ENCODE measurements at places on chromosomes 5 and 9.
A peak's percentile ranks its signal among the peaks of the same experiment; 100 is the strongest.

DNA sequence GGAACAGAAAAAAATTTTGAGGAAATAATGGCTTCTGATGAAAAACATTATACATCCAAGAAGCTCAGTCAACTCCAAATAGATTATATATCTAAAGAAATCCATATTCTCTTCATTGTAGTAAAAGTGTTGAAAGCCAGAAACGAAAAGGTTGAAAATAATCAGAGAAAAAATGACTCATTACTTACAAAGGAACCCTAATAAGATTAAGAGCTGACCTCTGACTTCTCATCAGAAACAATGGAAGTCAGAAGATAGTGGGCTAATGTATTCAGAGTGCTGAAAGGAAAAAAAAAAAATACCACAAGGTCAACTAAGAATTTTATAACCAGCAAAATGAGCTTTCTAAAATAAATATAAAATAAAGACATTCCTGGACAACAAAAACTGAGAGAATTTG is 60.0 kb downstream of the HSD17B4 start:
- no peak for DNase-seq

- no peak for DNase-seq
These were observed 2.3 kb upstream of the MAN1B1 start for GRCh38 chr9:137084526-137084925.

GRCh38 chr5:29924107-29924506 is 1269.4 kb upstream of the CDH6 start:
- DNase-seq, result no peak

DNA sequence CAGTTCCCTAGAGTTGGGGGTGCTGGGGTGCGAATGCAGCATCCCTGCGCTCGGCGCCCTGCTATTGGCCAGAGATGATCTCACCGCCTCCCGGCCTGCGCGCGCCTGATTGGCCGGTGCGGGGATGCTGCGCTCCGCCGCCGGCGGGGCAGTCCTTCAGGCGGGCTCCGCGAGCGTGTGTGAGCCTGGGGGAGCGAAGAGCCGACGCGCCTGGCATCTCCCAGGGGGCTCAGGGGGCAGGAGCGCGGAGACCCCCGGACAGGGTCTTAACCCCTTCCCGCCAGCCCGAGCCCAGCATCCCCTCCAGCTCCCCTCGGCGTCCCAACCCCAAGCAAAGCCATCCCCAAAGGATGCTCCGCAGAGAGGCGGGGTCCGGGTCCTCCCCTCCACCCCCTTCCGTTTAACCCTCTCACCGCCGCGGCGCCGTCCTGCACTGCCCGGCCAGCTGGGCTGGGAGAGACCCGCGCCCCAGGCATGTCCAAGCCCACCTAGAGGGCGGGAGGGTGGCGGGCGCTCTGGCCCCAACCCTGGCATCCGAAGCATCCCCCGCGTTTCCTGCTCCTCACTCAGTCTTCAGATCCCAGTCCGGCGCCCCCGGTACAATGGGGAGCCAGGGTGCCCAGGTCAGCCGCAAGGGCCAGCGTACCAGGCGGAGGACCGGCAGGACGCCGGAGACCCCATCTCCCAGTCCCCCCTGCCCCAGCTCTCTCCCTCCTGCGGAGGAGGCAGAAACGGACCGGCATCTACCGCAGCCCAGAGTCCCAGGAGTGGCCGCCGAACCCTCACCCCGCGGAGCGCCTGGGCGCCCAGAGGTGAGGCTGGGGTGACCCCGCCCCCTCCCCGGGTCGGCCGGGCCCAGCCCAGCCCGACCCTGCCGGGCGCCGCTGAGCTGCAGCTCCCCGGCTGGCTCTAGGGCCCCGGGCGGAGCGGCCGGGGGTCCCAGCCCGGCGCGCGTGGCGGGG is 19.3 kb upstream of the TOR2A start:
- DNase-seq, result peak; percentile 81

GRCh38 chr5:56161439-56161823 is 71.7 kb downstream of the ANKRD55 start:
- DNase-seq, result no peak

- DNase-seq, result no peak
These were observed 1.1 kb upstream of the BRD3 start for GRCh38 chr9:134068744-134069479.

DNA sequence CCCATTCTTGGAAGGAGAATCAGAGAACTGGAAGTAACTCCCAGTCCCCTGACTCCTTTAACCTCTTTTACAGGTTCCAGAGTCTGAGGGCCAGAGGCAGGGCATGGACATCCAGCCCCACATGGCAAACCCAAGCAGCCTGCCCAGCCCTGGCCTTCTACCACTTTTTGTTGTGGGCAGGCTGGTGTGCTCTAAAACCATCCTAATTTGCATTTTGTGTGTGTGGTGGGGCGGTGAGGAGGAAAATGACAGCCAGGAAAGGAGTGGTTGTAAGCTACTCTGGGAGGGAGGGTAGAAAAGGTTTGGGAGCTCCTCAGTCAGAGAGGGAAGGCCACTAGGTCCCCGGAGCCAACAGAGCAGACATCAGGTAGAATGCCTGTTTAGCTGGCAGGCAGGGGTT is 90.6 kb downstream of the PSD2 start:
- no peak for DNase-seq

- no peak for DNase-seq
These were observed 91.8 kb downstream of the GLIS3 start for GRCh38 chr9:4207881-4208615.

DNA sequence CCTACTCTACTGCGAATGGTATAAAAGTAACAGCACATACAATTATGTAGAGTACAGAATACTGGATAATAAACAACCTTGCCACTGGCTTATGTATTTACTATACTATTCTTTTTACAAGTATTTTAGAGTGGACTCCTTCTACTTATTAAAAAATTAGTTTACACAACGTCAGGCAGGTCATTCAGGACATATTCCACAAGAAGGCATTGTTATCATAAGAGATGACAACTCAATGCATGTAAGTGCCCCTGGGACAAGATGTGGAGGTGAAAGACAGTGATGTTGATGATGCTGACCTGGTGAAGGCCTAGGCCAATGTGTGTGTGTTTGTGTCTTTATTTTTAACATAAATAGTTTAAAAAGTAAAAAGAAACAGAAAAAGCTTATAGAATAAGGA is 421.7 kb downstream of the CDH12 start:
- DNase-seq, result no peak

GRCh38 chr5:107538331-107538730 is 132.4 kb downstream of the EFNA5 start:
- DNase-seq, result no peak

DNA sequence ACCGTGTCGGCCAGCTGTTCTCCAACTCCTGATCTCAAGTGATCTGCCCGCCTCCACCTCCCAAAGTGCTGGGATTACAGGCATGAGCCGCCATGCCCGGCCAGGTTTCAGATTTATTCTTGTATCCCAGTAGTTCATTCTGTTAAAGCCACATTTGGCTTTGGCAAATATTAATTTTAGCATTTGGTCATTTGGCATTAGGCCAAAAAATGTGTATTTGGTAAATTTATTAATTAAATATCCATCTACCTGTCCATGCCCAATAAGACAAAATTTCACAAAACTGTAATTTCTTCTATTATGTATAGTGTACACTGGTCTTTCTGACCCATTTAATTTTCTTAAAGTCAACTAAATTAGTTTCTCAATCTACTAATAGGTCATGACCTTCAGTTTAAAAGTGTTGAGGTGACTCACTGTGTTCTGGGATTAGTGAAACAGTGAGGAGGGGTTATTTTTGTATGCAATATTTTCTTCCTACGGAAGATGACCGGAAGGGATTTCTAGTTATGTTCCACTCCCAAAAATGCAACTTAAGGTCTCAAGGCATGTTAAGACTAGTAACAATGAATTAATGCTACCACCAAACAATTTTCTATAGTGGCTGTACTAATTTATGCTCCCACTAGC is 21.0 kb downstream of the OSTF1 start:
- no peak for DNase-seq

DNA sequence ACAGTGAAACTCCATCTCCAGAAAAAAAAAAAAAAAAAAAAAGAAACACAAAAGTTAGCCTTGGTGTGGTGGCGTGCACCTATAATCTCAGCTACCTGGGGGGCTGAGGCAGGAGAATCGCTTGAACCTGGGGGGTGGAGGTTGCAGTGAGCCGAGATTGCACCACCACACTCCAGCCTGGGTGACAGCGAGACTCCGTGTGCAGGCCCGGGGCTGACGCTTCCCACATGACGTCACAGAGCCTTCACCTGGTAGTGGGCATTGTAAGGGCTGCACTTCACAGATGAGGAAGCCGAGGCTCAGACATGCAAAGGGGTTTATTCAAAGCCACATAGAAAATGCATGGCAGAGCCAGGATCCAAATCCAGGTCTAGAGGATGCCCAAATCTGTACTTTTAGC is 114.2 kb downstream of the GAPVD1 start:
- DNase-seq, result peak; percentile 22

DNA sequence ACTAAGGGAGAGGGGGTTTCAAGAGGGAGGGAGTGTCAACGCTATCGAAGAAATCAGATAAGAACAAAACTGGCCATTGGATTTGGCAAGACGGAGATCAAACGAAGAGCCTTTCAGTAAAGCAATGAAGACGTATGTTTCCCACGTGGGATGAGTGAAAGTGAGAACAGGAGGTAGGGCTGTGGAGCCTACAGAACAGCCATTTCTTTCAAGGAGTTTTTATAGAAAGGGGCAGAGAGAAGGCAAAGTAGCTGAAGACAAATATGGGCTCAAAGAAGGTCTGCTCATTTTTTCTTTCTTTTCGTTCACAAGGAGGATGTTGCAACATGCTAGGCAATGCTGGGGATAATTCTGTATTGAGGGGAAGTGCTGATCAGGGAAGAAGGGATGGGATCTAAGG is 98.3 kb downstream of the SUSD1 start:
- DNase-seq, result no peak

GRCh38 chr9:131138676-131139075 is 13.3 kb downstream of the NUP214 start:
- DNase-seq, result no peak

GRCh38 chr5:178453224-178453623 is 137.0 kb downstream of the COL23A1 start:
- DNase-seq, result no peak

GRCh38 chr9:21392270-21392669 is 7.1 kb upstream of the IFNA2 start:
- peak; percentile 2 for DNase-seq

DNA sequence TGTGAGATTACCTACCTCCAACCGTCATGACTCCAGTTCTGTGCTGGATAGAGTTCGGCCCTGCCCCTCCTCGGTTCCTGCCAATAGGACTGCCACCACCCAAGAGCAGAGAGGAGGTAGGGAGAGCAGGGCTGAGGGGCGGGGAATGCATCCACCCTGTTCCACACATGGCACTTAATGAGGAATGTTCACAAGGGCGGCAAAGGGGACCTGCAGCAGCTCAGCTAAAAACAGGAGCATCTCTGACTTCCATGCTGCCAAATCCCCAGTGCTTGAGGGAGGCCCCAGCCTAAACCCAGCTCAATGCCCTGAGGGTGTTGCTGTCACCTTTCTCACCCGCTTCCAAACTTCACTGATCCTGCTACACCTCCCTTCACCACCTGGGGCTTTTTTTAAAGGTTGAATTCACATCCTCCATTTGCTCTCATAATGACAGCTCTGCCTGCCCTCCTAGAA is 7.8 kb upstream of the DELE1 start:
- no peak for DNase-seq

DNA sequence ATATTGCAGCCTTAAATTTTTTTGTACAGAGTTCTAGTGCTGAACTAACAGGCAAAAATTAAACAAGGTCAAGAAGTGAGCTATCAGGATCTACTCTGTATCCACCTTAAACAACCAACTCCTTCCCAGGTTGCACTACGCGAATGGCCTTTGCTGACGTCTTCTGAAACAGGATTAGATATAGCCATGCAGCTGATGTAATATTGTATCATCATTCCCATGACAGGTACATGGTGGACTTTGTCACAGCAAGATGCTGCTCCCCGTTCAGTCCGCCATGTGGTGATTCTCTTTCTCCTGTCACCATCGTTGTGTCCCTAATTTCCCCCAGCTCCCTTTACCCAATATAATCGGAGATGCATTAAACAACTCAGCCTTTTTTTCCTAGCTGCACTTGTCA is 328.9 kb downstream of the DEPDC1B start:
- DNase-seq, result no peak

DNA sequence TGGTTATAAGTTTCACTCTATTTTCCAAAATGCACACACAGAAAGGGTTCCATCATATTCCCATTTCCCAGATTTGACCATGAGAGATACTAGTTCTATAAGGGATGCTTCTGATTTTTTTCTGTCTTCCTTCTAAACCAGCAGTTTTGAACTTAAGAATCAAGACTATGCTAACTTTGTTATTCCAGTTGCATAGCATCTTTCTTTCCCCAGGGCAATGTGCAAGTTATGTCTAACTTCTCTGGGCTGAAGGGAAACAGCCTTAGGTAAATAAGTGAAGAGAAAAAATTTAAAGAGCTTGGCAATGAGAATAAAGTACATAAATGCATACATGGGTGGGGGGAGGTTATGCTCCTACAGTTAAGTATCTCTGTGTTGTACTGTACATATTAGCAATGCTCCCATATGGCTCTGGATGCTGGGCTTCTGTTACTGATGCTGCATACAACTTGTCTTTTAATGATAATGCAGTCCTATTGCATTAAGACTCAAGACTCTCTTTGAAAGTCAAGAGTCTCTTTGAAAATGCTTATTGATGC is 125.8 kb upstream of the SLC12A2 start:
- DNase-seq, result no peak

GRCh38 chr9:82560036-82560435 is 502.9 kb downstream of the RASEF start:
- DNase-seq, result no peak

- no peak for DNase-seq
These were observed 55.1 kb downstream of the EHMT1 start for GRCh38 chr9:137673886-137674285.

GRCh38 chr9:136942881-136943230 is 1.7 kb downstream of the FBXW5 start:
- no peak for DNase-seq

DNA sequence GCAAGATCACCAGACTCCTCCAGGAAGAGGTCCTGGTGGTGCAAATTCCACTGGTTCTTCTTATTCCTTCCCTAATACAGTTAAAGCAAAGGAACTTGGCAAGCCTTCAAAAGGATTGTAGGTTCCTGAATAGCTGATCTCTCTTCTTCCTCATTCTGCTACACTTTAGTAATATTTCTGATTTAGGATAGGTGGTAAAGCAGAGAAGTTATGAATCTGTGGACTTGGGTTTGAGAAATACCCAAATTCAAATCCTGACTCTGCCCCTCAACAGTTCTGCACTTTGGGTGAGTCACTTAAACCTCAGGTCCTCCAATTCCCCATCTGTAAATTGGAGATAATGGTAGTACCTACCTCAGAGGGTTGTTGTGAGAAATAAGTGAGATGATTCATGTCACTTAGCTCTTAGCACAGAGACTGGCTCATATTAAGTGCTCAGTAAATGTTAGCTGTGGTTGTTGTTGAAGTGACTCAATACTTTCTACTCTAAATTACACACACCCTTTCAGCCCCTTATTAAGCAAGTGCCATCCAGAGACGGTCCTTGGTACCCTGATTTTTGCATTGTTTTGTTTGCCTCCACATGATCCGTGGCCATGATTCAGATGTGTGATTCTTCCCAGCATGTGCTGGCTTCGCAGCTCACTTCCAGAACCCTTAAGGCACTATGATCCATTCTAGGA is 5.2 kb downstream of the SH3RF2 start:
- DNase-seq, result no peak
